Stimulated activated CD4-positive, alpha-beta T cell treated with anti-CD3 and anti-CD28 coated beads, Interleukin-15, amount 100 ng/mL, for 1 hour (primary cell): ENCODE measurements at places on chromosomes 2 and 18.

- DNase-seq = no peak
Observed at GRCh38 chr2:47086054-47086471, 69.0 kb downstream of the STPG4 start.

DNA sequence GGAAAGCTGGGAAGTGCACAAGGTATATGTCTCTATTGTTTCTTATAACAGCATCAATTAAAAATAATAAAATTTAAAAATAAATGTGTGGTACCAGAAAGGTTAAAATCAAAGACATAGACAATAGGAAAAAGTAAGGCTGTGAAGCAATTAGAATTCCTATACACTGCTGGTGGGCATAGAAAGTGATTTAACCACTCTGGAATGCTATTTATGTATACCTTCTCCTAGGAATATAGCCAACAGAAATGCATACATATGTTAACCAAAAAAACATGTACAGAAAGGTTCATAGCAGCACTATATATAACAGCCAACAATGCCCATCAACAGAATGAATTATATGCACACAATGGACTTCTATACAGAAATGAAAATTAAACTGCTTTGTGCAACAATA, 43.0 kb downstream of the WDSUB1 start:
- no peak for DNase-seq

GRCh38 chr2:29931818-29932217, 10.4 kb upstream of the ALK start:
- DNase-seq = no peak

- no peak for DNase-seq
Observed at GRCh38 chr2:99420031-99420430, 69.8 kb downstream of the REV1 start.

- DNase-seq = no peak
Observed at GRCh38 chr18:74942319-74942910, 266.5 kb downstream of the PTGR3 start.

DNA sequence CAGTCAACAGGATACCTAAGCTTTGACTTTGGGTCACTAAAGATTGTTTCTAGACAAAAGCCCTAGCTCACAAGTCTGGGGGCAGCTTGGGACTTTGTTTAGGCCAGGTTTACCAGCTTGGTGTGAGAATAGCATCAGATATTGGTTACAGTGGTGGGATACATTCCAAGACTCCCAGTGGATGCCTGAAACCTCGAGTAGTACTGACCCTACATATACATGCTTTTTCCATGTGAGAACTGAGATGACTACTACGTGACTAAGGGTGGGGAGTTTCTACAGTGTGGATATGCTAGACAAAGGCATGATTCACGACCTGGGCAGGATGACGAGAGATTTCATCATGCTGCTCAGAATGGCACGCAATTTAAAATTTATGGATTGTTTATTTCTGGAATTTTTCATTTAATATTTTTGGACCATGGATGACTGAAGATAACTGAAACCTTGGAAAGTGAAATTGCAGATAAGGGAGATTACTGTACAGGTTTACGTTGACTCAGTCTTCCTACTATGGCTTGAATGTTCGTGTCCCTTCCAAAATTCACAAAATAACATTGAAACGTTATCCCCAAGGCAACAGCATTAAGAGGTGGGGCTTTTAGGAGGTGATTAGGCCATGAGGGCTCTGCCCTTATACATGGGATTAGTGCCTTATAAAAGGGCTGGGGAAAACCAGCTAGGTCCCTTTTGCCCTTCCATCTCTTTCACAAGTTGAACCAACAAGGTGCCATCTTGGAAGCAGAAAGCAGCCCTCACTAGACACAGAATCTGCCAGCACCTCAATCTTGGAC, 50.2 kb upstream of the CTAGE1 start:
- DNase-seq = no peak

DNA sequence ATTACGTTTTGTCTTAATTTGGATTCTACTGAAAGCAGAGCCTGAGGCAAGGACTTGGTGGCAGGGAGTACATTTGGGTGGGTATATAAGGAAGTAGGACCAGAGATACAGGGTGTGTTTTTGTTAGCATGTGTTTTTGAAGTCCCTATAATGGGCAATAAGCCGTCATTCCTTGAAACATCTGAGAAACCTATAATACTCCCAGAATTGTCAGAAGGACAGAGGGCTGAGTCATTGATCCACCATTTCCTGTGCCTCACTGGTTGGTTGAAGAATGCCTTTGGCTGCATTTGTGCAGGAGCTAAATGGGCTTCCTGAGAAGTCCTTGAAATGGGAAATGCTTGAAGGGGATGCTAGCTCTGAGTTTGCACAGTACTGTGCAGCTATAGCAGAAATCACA, 281.8 kb upstream of the ZEB2 start:
- no peak for DNase-seq

- no peak for DNase-seq
Observed at GRCh38 chr2:133292259-133292658, 276.0 kb downstream of the NCKAP5 start.

DNA sequence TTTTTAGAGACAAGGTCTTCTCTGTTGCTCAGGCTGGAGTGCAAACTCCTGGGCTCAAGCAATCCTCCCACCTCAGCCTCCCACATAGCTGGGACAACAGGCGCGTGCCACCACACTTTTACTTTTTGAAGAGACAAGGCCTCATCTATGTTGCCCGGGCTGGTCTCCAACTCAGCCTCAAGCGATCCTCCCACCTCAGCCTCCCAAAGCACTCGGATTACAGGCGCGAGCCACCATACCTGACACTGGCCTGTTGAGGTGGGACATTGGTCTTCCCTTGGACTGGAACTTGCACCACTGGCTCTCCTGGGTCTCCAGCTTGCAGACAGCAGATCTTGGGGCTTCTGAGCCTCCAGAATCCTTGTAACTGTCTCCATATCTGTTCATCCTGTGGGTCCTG, 75.6 kb downstream of the NDUFA10 start:
- no peak for DNase-seq

DNA sequence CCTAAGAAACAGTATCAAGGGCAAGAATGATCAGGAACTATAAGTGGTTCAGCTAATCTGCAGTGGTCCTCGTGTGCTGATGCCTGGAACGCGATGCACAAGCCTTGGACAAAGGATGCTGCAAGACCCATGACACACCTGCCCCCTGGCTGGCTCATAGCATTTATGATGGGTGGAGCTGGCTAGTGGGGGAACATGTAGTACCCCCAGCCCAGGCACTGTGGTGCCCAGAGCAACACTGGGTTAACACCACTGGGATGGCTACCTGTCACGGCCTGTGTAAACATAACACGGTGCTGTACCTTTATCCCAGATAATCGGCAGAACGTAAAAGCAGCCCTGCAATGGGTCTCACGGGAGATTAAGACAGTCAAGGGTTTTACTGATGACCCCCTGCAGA, 60.3 kb upstream of the PEX13 start:
- DNase-seq = no peak

DNA sequence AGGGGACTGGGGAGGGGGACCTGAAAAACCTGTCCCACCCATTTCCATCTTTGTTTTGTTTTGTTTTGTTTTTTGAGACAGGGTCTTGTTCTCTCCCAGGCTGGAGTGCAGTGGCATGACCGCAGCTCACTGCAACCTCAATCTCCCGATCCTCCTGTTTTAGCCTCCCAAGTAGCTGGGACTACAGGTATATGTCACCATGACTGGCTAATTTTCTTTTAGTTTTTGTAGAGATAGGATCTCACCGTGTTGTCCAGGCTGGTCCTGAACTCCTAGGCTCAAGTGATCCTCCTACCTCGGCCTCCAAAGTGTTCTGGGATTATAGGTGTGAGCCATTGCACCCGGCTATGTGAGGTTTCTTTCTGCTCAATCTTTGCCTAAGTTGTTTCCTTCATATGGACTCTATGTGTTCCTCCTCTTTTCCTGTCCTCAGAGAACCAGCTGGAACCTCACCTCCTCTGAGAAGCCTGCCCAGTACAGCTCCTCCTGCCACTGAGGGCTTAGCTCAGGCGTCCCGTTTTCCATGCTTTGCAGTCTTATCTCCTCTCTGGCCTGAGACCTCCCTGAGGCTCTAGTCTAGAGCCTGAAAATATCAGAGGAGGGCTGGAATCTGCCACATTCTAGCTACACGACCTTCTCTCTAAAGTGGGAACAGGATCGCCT, 74.8 kb downstream of the HS1BP3 start:
- no peak for DNase-seq

DNA sequence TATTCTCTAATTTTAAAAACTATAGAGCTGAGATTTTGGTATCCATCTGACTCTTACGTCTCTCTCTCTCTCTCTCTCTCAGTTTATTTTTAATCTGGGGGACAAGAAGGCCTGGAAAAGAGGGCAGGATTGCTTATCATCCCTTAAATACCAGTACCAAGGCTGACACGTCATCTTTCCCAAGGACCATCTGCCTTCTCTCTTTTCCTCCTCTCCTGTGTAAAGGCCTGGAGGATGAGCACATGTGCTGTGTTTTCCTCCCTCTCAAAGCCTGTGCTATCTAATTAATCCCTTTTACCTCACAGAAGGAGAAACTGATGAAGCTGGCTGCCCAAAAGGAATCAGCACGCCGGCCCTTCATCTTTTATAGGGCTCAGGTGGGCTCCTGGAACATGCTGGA, 7.3 kb downstream of the IL37 start:
- DNase-seq = no peak

GRCh38 chr2:68367953-68368653, 3.0 kb downstream of the PLEK start:
- no peak for DNase-seq
